DMS79 treated with DMSO at 0.1 percent for 48 hours (cell line): ENCODE measurements at places on chromosomes 7 and 10.

DNA sequence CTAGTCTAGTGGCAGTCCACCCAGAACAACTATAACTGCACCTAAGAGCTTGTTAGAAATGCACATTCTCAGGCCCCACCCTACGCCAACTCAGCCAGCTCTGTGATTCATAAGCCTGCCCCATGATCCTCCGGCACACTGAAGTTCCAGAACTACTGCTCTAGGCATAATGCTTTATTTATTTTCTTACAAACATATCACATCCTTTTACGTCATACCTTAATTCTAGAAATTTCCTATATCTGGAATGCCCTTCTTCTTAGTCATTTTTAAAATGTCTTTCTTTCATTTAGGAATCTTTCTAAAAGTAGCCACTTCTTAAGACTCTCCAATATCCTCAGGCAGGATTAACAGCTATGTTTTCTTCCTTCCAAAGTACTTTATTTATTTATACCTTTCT lies 480.1 kb downstream of the INHBA start:
- no peak for DNase-seq

GRCh38 chr10:44309939-44310761 lies 74.7 kb downstream of the CXCL12 start:
- DNase-seq = no peak

DNA sequence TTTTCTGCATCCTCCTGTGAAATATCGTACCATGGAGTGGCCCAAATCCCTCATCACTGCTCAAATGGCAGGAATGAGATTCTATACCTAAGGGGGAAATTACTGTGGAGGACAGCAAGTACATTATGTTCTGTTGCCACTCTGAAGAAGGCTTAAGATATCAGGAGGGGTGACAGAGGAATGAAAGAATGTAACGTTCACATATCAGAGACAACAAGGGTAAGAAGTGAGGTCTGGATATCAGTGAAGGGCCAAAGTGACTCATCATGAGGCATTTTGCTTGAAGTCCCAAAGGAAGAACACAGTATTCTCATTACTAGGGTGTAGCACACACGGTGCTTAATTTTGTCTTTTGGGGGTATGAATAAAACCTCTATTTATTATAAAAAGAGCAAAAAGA lies 71.5 kb upstream of the SLC13A1 start:
- no peak for DNase-seq

- DNase-seq = no peak
Measured at GRCh38 chr10:48361176-48361575, 54.7 kb downstream of the MAPK8 start.

DNA sequence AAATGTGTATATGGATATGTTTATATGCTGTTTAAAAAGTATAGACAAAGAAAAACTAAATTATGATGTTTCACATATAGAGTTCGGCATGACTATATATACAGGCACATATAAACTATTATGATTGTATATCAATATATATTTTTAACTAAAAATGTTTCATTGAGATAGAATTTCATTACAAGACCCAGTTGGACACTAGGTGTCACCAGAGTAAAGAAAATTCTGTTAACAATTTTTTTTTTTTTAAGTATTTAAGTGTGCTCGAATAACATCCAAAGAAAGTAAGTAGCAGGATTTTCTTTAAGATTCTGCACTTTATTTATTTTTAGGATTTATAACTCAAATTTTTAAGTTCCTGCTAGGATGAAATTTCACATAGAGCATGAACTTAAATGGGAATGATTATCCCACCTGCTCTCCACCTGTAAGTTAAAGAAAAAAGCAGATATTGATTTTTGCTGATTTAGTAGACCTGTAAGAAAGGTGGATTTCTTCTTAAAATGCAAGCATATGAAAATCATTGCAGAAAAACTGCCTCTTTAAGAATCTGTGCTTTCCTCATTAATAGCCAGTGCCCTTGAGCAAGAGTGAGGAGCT lies 961.5 kb downstream of the PCDH15 start:
- DNase-seq = no peak

DNA sequence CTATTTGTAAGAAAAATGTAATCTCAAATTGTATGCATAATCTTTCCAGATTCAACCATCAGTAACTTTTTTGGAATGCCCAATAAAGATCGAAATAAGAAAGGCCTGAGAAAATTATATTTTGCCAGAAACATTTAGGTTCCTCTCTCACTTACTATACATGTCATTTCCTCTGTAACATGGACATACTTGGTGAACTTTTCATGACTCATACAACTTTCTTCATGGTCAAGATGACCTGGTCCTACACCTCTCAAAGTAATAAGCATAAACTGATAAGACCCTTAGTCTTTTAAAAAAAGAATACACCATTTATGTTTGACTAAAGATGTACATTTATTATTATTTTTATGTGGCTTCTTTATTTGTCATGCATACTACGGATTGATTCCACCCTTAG lies 125.3 kb downstream of the REEP3 start:
- DNase-seq = no peak

GRCh38 chr7:157339777-157340677 lies 3.2 kb downstream of the DNAJB6 start:
- DNase-seq = peak; percentile 57

- no peak for DNase-seq
Measured at GRCh38 chr7:152424348-152425108, 11.3 kb downstream of the KMT2C start.

DNA sequence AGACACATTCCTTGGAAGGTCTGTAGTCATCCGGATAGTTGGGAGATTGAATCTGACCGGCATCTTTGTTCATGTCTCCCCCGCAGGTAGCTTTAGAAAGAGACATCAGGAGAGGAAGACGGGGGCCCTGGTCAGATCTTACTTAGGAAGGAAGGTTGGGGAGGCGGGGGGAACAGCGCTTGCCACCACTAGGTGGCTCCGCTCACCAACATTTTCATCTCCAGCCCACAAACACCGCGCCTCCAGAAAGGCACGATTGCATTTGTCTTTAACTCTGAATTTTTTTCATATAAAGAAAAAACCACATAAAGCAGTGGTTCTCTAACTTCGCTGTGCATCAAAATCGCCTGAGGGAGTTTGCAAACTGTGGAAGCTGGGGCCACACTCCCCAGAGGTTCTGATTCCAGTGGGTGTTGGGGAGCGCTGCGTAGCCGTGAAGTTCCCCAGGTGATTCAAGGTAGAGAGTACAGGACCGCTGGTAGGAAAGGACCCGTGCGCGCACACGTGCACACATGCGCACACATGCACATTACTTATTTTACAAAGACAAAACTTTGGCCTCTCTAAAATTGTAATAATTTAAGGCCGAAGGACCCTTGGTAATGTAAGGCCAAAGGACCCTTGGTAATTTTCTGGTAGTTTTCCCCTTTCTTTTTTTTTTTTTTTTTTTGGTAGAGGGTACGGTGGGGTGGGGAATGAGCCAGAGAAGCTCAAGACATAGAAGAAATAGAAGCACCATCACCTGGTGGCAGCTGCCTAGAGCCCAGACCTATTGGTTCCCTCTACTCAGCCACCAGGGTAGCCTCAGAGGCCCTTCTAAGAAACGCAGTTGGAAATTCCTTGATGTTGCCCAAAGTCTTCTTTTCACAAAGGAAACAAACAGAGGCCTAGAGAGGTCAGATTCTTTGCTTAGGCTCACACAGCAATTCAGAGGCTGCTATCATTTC lies 37.4 kb upstream of the OPALIN start:
- peak; percentile 13 for DNase-seq

DNA sequence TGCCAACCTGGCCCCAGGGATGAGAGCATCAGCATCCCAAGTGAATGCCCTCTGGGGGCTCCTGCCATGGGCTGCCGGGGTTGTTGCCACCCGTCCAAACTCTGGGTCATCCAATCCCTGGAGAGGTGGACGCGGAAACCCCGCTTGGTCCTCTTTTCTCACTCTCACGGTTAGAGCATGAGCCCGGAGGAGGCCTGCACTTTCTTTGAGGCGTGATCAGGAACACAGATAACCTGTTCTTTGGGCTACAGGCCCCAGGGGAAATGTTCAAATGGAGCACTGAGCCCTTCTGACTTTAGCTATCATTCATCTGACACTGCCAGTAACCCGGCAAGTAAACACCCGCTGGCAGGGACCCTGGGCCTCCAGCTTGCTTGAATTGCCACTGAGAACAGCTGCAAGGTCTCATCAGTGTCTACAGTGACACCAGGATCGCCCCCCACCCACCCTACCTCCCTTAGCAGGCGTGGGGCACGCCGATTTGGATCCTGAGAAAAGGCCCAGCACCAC lies 29.4 kb upstream of the SLF2 start:
- no peak for DNase-seq

- DNase-seq = no peak
Measured at GRCh38 chr10:19922236-19922963, 106.2 kb downstream of the PLXDC2 start.

- no peak for DNase-seq
Measured at GRCh38 chr7:117776224-117776623, 97.0 kb downstream of the CTTNBP2 start.

DNA sequence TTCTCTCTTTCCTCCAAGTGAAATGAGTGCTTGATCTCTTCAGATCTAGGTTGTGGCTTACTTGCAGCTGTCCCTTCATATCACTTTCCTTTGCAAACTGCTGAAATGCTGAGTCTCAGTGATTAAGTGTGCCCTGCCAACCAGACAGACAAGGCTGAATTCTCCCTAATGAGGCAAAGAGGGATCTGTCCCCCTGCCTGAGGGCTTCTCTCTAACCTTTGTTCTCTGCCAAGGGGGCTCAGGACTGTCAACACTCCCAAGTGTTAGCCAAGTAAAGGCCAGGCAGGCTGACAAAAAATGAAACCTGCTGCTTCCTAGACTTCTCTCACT lies at the start of gene MSS51:
Gene MSS51, minus strand, starts transcription at position 24 of the 330 bp plus-strand sequence. CDS start 5,277 bp downstream, outside the sequence.
- DNase-seq = no peak

DNA sequence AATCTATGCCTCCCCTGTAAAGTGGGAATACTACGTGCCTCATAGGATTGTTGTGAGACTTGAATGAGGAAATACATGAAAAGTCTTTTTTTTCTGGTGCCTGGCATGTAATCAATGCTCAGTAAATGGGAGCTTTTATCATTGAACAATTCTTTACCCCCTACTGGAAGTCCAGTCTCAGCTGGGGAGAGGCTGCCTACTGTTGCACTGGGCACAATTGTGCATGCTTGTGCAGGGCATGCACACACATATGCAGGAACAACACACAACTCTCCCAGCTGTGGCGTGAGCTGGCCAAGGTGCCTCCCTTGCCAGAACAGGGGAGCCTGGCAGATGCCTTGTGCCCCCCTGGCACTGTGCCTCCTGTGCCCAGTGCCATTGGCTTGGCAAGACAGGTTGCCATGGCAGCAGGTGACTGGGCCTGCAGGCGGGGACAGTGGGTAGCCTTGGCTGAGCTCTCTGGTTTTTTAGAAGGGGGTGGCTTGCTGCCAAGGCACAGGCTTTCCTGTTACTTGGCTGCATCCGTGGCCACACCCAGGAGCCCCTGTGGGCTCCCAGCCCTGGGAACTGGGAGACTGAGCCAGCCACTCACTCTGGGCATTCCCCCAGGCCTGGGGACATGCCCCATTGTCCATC lies 16.1 kb upstream of the PALD1 start:
- peak; percentile 78 for DNase-seq

GRCh38 chr7:17233603-17234002 lies 64.8 kb upstream of the AHR start:
- DNase-seq = no peak

- DNase-seq = peak; percentile 47
Measured at GRCh38 chr7:5231811-5232484, 41.9 kb downstream of the WIPI2 start.

GRCh38 chr7:89887489-89887888 lies 266.8 kb upstream of the STEAP1 start:
- no peak for DNase-seq

DNA sequence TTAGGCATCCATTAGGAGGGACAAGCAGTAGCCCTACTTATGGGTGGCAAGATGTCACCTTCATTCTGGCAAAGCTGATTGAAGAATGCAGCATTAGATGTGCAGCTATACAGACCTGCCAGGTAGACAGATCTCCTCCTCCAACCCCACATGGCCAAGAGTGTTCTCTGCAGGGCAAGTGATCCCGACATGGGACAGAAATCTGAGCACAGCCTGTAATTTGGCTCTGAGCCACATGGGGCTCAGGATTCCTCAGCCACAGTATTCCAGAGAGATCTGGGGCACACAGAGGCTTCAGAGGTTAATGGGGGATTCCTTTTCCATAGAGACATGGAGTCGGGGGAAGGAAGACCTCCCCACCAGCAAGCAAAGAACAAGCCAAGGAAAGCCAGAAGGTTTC lies 58.7 kb upstream of the GDF10 start:
- no peak for DNase-seq

GRCh38 chr10:1475771-1476454 lies 261.4 kb downstream of the ADARB2 start:
- DNase-seq = no peak

DNA sequence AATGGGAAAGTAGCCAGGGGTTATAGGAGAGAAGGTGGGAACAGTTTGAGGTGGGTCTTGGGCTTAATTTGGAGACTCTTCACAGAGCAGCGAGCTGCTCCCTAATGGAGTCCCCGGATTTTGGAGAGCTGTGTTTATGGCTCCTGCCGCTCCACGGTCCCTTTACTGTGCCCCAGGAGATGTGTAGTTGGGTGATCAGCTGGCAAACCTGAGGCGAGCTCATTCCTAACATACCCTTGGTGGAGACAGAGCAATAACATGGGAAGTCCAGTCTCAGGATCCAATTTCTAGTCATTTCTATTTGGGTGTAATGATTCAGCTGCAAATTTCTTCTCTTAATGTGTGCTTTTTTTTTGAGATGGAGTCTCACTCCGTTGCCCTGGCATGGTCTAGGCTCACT lies 1.5 kb downstream of the GARIN1A start:
- DNase-seq = no peak

DNA sequence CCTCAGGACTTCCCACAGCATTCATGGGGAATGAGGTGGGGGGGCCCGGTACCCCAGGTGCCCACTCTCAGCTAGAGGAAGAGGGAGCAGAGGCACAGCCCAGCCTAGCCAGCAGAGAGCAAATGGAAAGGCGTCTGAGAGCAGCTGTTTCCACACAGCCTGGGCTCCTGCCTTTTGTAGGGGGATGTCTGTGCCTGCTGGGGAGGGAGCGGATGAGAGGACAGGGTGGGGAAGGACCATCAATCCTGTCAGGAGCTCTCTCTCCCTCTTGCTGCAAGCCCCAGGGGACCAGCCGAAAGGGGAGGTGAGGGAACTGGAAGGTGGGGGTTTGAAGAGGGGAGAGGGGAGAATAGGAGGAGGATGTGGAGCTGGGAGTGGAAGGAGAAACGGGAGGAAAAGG lies at the start of gene PKD2L1:
Gene PKD2L1, minus strand, starts transcription at position 150 of the 400 bp plus-strand sequence. Its CDS starts 125 bp downstream, at position 25.
- no peak for DNase-seq

GRCh38 chr7:95180-95862 lies 97.0 kb upstream of the FAM20C start:
- DNase-seq = no peak

GRCh38 chr10:124279298-124279697 lies 139.4 kb downstream of the OAT start:
- no peak for DNase-seq
